Muscle of leg (tissue), 16 donors: ENCODE measurements at places on chromosomes 2 and 18.

DNA sequence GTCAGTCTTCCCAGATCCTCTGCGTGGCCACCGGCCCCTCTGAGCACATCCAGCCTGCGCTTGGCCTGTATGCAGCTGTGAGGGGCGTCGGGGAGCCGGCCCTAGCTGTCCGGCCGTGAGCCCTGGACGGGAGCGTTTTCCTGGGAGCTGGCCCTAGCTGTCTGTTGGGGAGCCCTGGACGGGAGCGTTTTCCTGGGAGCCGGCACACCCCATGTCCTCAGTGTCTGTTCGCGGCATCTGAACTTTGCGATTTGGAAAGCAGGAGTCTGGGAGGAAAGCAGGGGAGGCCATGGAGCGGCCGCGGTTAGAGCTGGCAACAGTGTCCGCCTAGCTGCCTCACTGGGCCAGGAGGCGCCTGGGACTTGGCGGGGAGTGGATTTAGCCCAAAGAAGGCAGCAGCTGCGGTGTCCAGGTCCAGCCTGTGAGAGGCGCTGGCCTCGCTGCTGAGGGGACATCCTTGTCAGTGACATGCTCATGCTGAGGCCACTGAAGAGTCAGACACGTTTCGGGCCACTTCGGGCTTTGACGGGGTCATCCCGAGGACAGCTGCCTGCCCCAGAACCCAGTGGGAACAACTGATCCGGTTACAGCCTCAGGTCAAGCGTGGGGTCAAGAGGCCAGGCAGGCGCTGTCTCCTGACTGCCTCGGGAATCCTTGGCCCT is 75.8 kb downstream of the KCNG2 start:
- DNase-seq, result peak; percentile 39

- peak; percentile 48 for DNase-seq
These were observed 243.0 kb downstream of the CELF4 start for GRCh38 chr18:37322492-37323035.

GRCh38 chr18:72910045-72910444 is 42.3 kb upstream of the NETO1 start:
- DNase-seq, result peak; percentile 6

- DNase-seq, result peak; percentile 24
These were observed 50.1 kb upstream of the KCNH7 start for GRCh38 chr2:162888652-162889051.

GRCh38 chr2:227474410-227474809 is 2.5 kb downstream of the AGFG1 start:
- no peak for DNase-seq

DNA sequence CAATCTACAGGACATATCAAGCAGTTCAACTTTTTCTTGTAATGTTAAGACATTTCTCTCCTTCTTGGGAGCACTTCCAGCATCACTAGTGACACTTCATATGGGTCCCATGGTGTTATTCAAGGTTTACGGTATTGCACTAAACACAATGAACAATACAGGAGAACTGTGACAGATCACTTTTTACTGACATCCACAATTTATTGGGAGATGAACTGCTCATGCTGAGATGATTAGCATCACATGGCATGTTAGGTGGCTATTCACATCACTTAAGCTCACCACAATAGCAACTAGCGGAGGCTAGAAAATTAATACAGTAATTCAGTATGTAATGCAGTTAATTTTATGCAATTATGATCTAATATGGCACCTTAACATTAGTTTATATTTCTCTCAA is 264.4 kb downstream of the ERBB4 start:
- DNase-seq, result no peak

- DNase-seq, result no peak
These were observed 42.9 kb upstream of the SNTG2 start for GRCh38 chr2:907706-908105.

GRCh38 chr18:47265197-47265596 is 13.7 kb upstream of the SKOR2 start:
- peak; percentile 56 for DNase-seq

GRCh38 chr2:43388371-43388770 is 162.0 kb upstream of the ZFP36L2 start:
- no peak for DNase-seq

DNA sequence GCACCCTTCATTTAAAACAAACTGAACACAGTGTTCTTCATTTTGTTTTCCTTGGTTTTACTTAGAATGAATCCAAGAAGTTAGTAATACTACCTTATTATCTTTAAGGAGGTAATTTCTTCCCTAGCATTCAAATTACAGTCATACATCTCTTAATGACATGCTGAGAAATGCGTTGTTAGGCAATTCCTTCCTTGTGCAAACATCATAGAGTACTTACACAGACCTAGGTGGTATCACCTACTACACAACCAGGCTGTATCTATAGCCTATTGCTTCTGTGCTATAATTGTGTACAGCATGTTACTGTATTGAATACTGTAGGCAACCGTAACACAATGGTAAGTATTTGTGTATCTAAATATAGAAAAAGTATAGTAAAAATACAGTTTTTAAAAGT is 8.4 kb upstream of the CABYR start:
- DNase-seq, result no peak

DNA sequence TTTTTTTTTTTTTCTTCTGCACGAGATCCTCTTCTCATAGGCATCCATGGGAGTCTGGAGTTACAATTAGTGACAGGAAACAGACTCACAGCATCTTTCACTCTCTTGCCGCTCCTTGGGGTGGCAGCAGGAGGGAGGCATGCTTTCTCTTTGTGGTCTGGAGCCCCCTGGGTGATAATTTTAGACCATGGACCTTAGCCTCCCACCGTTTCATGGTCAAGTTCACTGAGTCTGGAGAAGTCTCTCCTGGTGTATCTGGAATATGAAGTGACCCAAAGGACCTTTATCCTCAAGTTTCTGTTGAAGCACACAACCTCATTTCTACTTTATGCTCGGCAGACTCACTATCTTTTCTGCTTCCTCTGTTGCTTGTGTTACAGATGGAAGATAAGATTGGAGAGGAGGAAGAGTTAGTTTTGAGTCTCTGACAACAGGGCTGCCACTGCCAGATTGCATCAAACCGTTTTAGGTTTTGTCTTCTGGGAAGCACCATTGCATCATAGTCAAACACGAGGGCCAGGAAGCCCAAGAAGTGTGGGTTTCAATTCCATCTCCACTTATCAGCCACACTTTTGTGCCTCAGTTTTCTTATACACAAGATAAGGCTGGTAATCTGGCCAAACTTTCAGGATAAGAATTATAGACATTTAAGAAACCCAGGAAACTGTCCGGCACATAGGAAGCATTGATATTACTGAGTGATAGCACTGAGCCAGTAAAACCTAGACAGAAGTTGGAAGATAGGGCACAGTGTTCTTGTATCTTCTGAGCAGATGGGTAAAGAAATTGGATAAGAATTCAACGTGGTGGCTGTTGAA is 62.3 kb downstream of the ADCYAP1 start:
- no peak for DNase-seq

DNA sequence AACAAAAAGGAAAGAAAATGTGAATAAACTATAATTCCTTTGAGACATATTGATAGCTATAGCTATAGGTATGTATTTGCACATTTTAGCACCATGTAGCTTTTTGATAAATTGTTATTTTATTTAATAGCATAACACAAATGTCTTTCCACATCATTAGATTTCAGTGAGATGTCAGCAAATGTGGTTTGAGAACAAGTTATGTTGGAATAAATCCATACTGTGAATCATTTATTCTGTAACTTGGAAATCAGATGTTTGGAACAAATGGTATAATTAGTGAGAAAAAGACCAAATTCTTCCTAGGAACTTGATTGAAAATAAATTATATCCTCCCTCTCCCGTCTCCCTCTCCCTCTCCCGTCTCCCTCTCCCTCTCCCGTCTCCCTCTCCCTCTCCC is 62.8 kb downstream of the NABP1 start:
- peak; percentile 46 for DNase-seq

DNA sequence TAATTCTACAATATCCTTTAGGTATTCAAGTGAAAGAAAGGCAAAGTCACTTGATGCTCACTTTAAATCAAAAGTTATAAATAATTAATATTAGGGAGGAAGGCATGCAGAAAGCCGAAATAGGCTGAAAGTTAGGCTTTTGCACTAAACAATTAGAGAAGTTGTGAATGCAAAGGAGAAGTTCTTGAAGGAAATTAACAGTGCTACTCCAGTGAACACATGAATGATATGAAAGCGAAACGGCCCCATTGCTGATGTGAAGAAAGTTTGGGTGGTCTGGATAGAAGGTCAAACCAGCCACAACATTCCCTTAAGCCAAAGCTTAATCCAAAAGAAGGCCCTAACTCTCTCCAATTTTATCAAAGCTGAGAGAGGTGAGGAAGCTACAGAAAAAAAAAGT is 103.1 kb upstream of the CXCR4 start:
- DNase-seq, result no peak

GRCh38 chr2:60116161-60116875 is 437.1 kb downstream of the BCL11A start:
- DNase-seq, result no peak

- peak; percentile 96 for DNase-seq
These were observed 71.4 kb downstream of the TRIB2 start for GRCh38 chr2:12787891-12788801.

DNA sequence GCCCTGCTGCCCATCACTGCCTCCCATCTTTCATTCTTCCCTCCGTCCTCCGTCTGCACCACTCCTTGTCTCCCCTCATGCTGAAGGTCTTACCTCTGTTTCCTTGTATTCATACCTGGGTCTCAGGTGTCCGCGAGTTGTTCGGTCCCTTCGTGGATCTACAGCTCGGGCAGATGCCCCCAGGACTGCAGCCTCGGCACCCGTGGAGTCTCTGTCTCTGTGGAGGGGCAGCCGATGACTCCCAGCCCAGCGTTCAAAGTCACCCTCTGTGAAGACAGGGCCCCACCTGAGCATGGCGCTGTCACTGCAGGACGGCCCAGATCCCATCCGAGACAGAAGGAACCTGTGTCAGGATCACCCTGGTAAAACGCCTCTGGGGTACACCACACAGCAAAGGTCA is 480.0 kb upstream of the SALL3 start:
- DNase-seq, result no peak

DNA sequence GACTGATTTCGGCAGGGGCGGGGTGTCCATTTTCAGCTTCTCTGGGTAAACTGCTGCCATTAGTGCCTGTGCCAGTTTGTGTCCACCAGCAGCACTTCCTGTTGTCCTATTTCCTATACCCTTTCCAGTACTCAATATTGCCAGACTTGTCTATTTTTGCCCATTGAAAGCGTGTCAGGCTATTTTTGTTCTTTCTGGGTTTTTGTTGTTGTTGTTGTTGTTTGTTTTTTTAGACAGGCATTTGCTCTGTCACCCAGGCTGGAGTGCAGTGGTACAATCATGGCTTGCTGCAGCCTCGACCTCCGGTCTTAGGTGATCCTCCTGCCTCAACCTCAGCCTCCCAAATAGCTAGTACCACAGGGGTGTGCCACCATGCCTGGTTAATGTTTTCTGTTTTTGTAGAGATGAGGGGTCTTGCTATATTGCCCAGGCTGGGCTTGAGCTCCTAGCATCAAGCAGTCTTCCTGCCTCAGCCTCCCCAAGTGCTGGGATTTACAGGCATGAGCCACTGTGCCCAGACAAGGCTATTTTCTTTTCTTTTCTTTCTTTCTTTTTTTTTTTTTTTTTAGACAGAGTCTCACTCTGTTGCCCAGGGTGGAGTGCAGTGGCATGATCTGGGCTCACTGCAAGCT is 8.5 kb downstream of the PRELID3A start:
- DNase-seq, result no peak

DNA sequence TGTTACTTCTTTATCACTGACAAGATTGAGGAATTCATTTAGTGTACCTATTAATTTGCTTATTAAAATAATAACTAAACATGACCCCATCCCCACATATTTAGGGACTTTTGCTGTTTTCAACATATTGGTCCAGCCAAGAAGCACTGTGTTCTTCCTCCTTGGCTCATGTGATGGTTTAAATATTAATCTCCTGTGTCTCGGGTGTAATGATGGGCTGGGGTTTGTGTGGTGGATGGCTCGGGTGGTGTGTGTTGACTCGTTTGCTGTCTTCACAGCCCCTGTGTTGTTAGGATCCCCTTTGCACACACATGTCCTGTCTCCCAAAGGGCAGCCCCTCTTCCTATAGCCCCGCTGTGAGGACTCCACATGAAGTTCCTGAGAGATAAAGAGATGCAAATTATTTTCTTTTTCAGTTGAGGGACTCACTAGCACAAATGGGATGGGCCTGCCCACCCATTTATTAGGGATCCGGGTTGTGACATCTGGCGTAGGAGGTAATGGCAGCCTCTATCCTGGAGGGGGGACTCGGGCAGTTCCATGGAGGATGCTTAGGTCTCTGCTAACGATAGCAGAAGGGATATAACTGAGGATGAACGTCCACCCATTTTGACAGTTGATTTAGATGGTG is 53.4 kb downstream of the FHOD3 start:
- DNase-seq, result no peak

DNA sequence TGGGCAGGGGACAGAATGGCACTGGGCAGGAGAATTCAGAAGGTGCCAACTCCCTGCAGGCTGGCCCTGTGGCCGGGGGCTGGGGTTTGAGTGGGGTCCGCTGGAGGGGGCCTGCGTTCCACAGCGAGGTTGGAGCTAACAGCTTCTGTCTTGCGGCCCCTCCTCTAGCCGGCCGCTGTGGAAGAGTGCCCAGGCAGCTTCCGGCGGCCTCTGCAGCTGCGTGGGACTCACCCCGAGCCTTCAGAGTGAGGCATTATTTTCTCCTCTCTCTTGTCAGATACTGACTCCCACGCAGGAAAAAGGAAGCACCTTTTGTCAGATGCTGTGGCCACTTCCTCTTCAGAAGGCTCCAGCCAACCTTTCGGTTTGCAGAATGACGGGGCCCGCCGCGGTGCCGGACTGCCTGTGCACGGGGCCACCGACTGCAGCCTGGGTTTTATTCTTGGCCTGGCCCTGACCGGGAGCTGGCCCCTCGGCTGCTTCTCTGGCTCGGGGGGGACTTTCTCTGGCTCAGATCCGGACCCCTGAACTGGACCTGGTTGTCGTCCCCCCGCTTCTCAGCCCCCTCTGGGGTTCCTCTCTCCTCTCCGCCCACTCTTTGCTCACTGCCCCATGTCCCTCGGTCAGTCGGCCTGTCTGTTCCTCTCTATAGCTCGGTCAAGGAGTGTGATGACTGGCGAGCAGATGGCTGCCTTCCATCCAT is 40.1 kb downstream of the ARHGAP25 start:
- peak; percentile 81 for DNase-seq

GRCh38 chr18:31772699-31773098 is 12.0 kb upstream of the SLC25A52 start:
- DNase-seq, result no peak

- DNase-seq, result no peak
These were observed 2.0 kb downstream of the COLEC11 start for GRCh38 chr2:3596901-3597417.

DNA sequence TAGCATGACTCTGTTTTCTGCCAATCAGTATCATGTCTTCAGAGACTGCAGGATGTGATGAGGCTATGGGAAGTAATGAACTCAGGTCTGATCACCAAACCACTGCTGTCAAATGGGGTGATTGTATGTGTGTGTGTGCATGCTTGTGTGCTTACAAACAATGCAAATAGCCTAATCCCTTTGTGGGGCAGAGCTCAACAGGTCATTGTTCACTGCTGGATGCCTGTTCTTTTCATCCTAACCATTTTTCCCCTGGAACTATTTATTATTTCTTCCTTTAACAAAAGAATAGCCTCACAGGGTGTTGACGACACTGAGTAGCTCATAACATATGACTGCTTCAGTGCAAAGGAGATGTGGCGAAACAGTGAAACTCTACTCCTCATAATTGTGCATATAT is 55.9 kb downstream of the NXPH2 start:
- no peak for DNase-seq
